ENCODE measurements at places on chromosomes 7 and 10.

DNA sequence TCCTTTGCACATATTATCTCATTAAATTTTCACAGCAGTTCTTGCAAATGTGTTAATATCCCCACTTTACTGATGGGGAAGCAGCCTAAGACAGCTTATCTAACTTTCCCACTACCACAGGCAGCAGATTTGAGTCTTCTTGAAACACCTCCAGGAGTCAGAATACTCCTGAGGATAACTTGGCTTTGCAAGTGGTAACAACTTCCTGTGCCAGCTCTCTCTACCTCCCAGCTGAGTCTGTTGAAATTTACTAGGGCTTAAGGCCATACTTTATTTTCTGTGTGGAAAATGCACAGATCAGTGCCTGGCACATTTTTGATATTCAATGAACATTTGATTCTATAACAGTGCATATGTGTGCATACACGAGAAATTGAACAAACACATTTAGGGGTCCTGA is 136.1 kb upstream of the COBL start:
- DNase-seq = no peak

DNA sequence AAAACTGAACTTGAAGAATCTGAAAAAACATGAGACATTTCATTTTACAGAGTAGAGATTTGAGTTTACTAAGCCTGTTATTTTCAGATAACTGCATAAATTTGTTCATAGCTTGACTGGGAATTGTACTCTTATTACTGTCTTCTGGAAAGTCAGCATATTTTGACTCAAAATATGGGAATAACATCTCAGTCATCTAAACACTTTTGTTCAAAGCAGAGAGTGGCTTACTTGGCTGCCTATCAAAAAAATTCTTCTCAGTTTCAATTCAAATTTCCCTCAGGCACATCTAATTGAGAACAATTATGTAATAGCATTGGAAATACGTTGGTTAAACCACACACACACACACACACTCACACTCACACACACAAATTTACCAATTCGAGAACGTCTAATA is 384.6 kb downstream of the ARL4A start:
- DNase-seq = no peak

- no peak for DNase-seq
Observed at GRCh38 chr10:26821699-26822570, 38.8 kb downstream of the ABI1 start.

GRCh38 chr7:126805351-126805750 is 447.4 kb downstream of the GRM8 start:
- no peak for DNase-seq

- DNase-seq = no peak
Observed at GRCh38 chr7:94890216-94890615, 17.2 kb upstream of the PPP1R9A start.

DNA sequence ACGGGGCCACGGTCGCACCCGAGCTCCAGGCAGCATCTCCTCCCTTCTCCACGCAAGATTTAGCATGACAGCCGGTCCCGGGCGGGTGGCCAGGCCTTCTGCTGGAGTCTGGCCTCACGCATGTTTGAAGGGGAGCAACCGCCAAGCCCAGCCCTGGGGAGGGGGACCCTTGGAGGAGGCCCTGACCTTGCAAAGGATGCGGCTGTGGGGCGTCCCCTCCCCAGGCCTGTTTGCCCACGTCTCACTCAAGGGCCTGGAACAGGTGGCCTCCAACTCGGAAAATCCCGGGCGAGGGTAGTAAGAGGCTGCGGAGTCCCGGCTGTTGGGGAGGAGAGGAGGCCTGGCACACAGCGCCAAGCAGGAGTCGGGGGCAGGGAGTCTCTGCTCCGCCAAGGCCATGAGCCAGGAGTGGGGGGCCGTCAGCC is 50.6 kb upstream of the DPYSL4 start:
- no peak for DNase-seq

- no peak for DNase-seq
Observed at GRCh38 chr10:74175510-74176379, 24.7 kb downstream of the ADK start.

All from right lobe of liver (tissue), 6 donors.